ENCODE measurements at places on chromosomes 6 and 20.

DNA sequence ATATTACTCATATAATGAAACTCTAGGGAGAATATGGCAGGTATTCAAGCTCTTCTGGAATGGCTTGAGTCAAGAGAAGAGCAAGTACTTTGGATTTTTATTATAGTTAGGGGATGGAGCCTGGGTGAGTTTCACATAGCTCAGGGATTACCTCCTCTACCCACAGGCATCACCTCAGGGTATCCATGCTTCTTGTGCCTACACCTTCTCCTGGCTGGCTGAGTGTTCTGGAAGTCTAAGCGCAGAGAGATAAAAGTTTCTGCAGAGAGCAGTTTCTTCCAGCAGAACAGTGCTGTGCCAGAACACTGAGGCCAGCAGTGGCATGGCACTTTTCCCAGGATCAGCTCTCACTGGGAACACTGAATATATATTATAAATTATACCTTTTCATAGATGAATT, 199.7 kb upstream of the KCNQ5 start:
- DNase-seq = no peak

- no peak for DNase-seq
Observed at GRCh38 chr6:2783188-2783963, 18.2 kb downstream of the WRNIP1 start.

DNA sequence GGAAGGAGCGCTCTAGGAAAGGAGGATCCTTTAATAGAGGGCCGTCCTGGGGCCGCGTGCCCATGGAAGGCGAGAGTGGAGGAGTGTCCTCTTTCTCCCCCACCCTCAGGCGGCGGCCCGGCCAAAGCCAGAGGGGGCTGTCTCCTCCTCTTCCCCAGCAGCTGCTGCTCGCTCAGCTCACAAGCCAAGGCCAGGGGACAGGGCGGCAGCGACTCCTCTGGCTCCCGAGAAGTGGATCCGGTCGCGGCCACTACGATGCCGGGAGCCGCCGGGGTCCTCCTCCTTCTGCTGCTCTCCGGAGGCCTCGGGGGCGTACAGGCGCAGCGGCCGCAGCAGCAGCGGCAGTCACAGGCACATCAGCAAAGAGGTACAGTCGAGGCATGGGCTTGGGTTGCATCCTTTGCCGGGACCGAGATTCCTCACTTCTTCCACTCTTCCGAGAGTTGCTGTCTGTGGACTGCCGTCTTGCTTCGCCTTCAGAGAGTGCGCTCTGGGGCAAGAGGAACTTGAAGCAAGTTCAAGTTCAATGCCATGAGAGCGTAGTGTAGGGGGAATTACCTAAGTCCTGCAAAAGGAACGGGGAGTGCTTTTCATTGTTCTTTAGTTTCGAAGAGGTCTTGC, at the start of gene LAMA2:
Gene LAMA2 (plus strand): TSS at position 148 of the 621 bp plus-strand sequence. CDS start 108 bp downstream, at position 256.
- no peak for DNase-seq

- DNase-seq = no peak
Observed at GRCh38 chr20:46973766-46974165, 79.1 kb downstream of the EYA2 start.

GRCh38 chr6:142531727-142532126, 229.9 kb downstream of the ADGRG6 start:
- DNase-seq = no peak

GRCh38 chr20:5197847-5198650, 71.2 kb downstream of the CDS2 start:
- no peak for DNase-seq

GRCh38 chr6:69936674-69937363, 70.5 kb downstream of the COL19A1 start:
- DNase-seq = no peak
